ENCODE measurements at places on chromosomes 6 and 20. TPM values are rescaled to one million over a fixed set of nuclear protein-coding genes. Genes with fewer than 3 reads are reported as not detected.

BTNL2 gene
- polyA plus RNA-seq, result not detected

SMPD2 gene
- polyA plus RNA-seq, result 6.8 TPM

PLA2G7 gene
- not detected for polyA plus RNA-seq

- DNase-seq, result no peak
Measured at GRCh38 chr6:149939356-149939648, 2.5 kb upstream of the ULBP2 start.

DNA sequence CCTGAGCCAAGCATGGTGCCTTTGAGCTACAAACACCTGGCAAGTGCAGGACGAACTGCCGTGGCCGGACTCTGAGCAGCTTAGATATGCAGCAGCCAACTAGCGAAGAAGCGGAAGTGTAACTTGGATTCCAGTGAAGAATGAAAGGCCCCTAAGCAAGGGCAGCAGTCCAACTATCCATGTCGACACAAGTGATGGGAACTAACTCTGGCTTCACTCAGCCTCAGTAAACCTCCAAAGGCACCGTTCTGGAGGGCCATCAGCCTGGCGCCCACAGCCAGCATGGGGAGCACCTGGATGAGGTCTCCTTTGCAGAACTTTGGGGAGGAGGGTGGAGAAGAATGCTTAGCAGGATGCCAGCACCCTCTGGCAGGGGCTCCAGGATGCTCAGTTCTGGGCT, 78.4 kb upstream of the MLN start:
- no peak for DNase-seq

DNA sequence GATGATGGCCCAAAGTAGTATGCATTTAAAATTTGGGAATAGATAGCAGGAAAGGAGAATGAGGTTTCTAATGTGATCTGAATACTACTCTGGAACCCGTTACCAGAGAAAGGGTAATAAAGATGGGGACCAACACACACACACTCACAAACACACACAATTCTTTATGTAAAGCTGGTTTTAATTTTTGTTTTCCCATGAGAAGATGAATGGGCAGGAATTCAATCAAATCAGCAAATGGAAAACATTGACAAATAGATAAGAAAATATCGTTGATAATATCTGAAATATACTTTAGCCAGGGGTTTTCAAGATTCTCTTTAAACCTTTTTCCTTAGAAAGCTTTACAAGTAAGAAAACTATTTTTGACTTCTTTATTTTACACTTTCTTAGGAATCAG, 303.0 kb downstream of the PRL start:
- DNase-seq, result no peak

DNA sequence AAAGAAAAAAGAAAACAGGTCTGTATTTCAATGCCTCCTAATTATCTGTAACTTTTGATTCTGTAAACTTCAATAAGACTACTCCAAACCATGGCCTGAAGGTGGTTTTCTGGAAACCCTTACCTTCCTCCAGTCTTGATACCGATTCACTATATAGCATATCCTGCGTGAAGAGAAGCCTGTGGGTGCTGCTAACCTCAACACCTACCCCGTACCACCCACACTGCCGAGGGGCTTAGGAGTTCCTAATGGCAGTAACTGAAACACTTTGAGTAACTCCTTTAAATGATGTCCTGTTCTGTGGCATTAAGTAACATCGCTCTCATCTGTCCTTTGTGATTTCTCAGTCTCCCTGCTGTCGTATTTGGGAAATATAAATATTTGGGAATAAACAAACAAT, 104.5 kb upstream of the CARMIL1 start:
- no peak for DNase-seq

- DNase-seq, result no peak
Measured at GRCh38 chr6:6820641-6821238, 232.2 kb downstream of the LY86 start.

- no peak for DNase-seq
Measured at GRCh38 chr6:117521791-117522502, 39.5 kb downstream of the DCBLD1 start.
